Right lung (tissue), 10 donors: ENCODE measurements at places on chromosomes 5 and 9. TPM values are rescaled to one million over a fixed set of nuclear protein-coding genes. Genes with fewer than 3 reads are reported as not detected.

ADAMTS19 gene
- polyA plus RNA-seq = 1.3 TPM

GRCh38 chr5:169765176-169765996 is 128.3 kb downstream of the DOCK2 start:
- no peak for DNase-seq

GRCh38 chr5:169850409-169850808 is 129.9 kb downstream of the INSYN2B start:
- no peak for DNase-seq

DNA sequence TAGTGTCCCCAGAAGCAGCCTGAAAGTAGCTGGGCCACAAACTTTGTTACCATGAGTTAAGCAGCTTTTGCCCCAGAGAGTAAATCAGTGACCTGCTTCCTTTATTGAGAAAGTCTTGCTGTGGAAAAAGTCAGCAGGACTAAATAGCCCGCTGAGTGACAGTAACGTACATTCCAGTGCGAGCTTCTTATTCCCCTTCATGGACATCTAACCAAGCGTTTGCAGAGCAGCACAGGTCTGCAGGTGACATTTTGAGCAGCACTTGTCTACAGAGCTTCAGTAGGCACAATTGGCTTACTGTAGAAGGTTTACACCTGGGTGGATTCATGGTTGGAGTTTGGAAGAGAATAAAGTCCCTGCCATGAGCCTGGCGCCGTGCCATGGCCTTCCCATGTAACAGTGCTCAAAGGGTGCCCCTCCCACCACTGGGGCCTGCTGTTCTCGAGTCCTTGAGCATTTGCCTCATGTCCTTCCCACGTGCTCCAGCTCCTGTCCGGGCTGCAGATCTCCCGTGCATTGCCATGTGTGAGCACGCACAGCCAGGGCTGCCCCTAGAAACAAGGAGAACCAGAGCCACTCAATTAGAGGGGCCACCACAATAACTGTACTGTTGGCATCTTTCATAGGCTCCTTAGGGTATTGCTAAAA is 41.3 kb upstream of the GRHPR start:
- no peak for DNase-seq
